ENCODE measurements at places on chromosomes 5 and 9.

- DNase-seq: peak; percentile 90
Observed at GRCh38 chr9:33161589-33162132, 5.5 kb downstream of the B4GALT1 start.

DNA sequence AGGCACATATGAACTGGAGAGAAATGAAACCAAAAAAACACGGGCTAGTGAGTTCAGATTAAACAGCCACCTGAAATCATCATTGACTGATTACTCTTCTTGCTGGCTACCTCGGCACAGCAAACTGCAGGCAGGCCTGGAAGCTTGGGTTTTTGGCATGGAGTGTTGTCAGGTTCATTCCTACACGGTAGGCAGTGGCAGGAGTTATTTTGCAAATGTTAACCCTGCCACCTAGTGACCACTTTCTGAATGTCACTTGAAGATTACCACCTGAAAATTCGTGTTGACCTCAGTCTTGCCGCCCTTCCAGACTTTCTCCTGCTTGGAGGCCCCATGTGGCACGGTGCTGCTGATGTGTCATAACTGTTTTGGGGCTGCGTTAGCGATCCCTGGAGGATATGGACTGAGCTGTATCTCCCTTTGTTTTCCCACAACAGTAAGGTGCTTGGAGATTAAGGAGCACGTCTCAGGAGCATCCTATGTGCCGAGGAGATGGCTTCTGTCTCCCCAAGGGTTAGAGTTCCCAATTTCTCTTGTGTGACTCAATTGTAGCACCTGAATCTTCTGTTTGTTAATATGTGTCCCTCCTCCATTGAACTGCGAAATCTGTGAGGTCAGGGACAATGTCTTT, 12.7 kb upstream of the CD180 start:
- peak; percentile 82 for DNase-seq

DNA sequence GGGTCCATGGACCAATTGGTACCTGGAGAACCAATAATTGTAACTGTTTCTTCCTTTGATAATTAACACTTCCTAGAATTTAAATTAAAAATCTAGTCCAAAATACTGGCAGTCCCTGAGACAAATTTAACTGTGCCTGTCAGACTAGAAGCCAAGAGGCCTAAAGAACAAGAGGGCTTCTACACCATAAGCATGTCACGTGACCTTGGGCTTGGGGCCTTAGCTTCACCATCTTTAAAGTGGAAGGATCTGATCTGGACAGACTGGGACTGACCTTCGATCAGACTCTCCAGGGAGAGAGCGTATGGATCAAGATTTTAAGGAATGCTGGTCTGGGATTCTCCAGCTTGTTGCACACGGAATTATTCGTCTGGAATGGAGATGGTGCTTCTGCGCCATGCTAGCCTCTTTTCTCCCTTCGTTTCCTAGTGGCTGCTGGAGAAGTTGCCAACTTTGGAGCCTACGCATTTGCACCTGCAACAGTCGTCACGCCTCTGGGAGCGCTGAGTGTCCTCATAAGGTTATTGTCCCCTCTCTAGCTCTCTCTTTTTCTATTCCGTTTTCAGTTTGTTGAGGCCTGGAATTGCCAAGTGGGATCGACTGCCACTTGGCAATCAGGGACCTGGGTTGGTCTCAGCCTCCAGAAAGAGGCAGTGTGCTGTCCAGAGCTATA, 8.4 kb downstream of the NIPAL4 start:
- no peak for DNase-seq

GRCh38 chr5:174723979-174724483, 351 bp upstream of the MSX2 start:
- DNase-seq: no peak

GRCh38 chr9:69655065-69655464, 17.1 kb downstream of the APBA1 start:
- no peak for DNase-seq

DNA sequence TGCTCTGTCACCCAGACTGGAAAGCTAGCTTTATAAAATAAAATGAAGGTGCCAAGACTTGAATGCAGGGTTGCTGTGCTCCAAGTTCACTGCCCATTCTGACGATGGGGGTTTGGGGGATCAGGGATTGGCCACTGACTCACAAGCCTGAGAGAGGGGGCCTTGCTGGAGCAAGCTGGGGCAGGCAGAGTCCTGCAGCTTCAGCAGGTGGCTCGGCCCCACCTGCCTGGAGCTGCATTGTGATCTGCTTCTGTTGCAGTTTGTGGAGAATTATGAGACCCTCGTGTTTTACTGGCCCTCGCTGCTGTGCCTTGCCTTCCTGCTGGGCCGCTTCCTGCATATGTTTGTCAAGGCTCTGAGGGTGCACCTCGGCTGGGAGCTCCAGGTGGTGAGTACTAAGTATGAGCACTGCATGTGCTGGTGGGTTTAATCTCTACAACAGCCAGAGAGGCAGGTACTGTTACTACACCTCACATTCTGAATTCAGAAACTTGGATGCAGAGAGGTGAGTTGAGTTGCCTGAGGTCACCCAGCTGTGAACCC, 31.1 kb upstream of the CCDC180 start:
- DNase-seq: no peak

GRCh38 chr5:175325681-175326080, 118.3 kb downstream of the DRD1 start:
- no peak for DNase-seq

Data from NCI-H2029 (cell line).